Stimulated activated CD8-positive, alpha-beta memory T cell treated with anti-CD3 and anti-CD28 coated beads, Interleukin-7, amount 100 ng/mL, for 1 hour (primary cell): ENCODE measurements at places on chromosomes 4 and X.

DNA sequence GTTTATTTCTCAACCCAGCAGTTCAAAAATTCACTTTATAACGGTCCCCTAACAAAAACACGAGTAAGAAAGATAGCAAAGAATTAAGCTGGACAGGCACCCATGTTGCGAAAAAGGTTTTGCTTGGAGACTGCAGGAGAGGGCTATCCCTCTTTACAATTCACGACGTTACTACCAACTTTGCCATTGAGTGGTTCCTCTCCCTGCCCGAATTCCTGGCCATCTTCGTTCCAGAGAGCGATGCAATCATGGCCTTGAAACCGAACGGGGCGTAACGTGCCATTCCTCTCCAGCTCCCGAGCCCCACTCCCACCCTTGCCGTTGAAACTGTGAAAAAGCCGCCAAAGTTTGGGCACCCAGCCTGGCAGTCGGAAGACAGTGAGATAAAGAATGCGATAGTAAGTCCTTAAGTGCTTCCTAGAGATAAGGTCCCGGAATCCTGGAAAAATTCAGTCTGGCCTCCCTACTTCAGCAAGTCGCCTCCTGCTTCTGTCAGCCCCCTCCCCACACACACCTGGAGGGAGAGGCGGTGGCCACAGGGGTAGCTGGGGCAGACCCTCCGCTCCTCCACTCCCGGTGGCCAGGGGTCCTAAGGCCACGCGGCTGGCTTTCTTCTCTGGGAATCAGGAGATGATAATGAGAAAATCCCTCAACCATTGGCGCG lies 65.2 kb downstream of the FBXO8 start:
- no peak for DNase-seq

GRCh38 chrX:79117078-79117477 lies 27.4 kb upstream of the GPR174 start:
- no peak for DNase-seq

- DNase-seq, result no peak
Observed at GRCh38 chrX:74422576-74423288, 1.4 kb downstream of the SLC16A2 start.

GRCh38 chr4:144599621-144600020 lies 46.3 kb upstream of the HHIP start:
- no peak for DNase-seq

GRCh38 chr4:158704274-158704673 lies 18.9 kb downstream of the PPID start:
- DNase-seq, result no peak

DNA sequence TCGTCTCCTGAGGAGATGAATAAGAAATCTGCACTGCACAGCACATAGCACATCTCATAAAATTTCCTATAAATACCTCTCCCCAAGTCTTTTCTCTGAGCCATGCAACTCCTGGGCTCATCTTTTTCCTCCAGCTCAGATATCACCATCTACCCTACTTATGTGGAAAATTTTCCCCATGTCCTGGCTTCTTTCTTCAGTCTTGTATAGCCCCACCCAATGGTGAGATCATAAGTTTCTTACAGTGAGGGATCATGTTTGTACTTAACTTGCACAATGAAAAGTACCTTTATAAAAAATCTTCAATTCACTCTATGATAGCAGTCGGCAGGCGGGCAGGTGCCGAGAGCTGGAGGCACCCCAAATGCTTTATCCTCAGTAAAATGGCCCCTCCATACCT lies 198.6 kb upstream of the S100G start:
- DNase-seq, result no peak

DNA sequence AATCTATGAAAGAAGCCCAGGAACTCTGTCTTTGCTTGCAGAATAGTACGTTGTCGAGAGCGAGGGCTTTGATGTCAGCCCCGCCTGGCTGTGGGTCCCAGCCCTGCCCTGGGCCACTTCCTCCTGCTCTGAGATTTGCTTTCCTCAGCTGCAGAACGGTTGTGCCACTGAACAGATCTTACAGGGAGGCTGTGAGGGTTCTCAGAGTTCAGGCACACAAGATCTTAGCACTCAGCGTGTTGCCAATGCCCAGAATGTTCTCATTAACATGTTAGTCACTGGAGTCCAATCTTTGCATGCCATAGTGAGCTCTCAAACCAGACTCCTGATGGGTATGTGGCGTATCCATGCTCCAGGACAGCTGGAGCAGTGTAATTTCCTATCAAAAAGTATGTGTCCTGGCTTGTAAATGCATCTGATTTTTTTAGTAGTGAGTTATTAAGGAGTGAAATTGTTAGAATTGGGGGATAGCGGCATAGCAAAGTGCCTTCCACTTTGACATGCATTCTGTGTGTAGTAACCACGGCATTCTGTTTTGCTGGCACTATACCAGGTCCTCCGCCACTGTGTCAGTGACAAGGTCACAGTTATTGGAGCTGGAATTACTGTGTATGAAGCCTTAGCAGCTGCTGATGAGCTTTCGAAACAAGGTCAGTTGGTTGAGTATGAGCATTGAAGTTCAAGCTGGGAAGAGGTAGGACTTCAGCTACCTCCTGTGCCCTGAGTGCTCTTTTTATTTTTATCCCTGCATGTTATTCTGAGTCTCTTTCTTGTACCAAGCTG lies 31.6 kb downstream of the TKTL1 start:
- DNase-seq, result no peak

DNA sequence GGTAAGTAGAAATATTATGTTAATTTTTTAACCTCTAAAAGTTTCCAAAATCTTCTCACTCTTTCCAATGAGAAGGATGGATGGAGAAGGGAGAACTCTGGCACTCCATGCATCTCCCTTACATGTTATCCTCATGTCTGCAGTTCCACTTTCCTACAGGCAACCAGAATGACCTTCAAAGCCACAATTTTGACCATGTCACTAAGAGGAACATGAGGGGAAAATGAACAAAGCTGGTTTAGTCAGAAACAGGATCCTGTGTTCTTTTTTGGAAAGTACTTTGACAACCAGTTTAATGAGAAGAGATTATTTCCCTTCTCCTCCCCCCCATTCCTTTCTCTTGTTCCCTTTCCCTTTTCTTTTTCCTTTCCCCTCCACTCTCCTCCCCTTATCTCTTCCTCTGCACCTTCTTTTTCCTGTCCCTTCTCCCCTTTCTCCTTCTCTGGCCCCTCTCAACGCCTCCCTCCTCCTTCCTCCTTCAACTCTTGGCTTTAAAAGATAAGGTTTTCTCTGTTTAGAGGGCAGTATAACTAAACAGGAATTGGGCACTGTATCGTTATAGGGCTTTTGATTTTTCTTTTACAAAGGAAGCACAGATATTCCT lies 42.5 kb downstream of the DTHD1 start:
- DNase-seq, result no peak

GRCh38 chrX:46228389-46228788 lies 316.8 kb downstream of the ZNF674 start:
- no peak for DNase-seq

DNA sequence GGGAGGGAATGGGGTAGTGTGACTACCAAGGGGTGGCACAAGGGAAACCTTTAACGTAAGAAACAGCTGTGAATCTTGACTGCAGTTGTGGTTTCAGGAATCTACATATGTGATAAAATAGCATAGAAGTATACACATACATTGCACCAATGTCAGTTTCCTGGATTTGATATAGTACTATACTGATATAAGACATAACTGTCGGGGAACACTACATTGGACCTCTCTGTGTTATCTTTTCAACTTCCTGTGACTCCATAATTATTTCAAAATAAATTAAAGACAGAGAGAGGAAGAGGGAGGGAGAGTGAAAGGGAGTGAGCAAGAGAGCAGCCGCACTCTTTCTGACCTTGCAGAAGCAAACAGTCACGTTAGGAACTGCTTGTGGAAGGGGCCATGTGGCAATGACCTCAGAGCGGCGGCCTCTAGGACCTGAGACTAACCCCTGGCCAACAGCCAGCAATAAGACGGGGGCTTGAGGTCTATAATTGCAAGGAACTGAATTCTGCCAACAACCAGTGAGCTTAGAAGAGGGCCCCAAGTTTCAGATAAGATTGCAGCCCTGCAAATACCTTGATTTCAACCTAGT lies 47.4 kb downstream of the NALF2 start:
- no peak for DNase-seq

DNA sequence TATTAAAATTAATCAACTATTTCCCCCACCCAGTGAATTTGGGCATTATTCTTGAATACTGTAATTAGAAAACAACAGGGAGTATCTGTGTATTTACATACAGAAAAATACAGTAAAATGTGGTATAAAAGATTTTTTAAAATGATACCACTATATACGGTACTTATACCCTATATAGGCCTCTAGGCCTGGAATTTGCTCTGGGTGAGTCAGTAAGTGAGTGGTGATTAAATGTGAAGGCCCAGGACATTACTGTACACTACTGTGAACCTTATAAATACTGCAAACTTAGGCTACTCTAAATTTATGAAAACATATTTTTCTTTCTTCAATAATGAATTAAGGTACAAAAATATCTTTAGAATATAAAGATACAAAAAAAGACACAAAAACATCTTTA lies 6.3 kb upstream of the CSN3 start:
- DNase-seq, result no peak

DNA sequence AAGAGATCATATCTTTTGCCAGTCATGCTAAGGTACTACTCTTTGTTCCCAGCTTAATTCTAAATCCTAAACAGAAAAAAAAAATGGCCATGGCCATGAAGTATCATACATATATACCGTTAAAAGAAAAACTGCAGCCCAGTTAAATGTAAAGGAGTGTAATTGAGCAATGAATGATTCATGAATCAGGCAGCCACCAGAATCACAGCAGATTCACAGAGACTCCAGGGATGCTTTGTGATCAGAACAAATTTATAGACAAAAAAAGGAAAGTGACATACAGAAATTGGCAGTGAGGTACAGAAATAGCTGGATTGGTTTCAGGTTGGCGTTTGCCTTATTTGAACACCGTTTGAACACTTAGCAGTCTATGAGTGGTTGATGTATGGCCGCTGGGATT lies 42.1 kb upstream of the PDGFC start:
- DNase-seq, result no peak

- no peak for DNase-seq
Observed at GRCh38 chr4:177558995-177559394, 116.8 kb upstream of the AGA start.

- no peak for DNase-seq
Observed at GRCh38 chrX:131843987-131844386, 179.1 kb upstream of the STK26 start.

DNA sequence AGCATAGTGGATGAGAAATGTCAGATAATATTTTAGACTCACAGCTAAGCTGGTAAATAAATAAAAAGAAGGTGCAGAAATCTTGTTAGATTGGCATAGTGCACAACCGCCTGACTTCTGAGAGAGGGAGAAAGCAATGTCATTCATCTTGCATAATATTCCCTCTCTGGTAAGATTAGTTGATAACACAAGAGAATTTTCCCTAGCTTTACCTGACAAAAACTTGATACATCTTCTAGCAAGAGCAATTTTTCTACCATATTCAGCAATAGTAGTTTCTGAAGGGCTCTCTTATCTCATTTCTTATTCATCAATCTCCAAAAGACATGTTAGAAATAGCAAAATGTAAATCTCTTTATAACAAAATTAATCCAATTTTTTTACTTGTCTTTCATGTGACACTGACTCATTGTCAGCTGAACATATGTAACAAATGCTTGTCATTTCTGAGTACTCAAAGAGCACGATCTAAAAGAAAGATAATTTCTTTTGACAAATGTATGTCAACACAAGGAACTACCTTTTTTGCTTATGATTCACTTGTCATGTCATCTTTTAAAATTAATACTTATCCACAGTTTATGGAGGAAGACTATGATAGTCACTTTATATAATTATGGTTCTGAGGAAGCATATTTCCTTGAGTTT lies 240.0 kb downstream of the ARAP2 start:
- DNase-seq, result no peak

DNA sequence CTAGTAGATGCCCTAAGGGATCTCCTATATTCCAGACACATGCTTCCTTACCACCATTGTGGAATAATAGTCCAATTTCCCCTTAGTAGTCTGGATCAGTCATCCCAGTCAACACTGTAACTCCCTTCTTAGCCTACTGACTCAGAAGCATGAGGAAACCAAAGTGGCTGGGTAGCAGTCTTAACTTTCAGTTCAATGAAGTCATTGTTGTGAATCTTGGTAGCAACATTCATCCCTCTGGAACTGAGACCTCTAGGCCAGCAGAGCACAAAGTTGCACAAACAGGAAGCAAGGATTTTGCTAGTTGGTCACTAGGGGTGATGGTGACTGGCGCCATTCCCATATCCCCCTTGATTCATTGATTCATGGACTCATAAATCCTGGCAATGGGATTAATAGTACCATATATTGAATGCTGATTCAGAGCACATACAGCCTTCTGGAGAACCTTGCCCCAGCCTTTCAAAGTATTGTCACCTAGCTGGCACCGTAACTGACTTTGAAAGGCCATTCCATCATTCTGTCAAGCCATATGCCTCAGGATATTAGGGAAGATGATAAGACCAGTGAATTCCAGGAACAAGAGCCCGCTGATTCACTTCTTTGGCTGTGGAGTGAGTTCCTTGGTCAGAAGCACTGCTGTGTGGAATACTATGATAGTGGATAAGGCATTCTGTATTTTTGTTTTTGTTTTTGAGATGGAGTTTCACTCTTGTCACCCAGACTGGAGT lies 19.7 kb upstream of the GPAT3 start:
- DNase-seq, result no peak

DNA sequence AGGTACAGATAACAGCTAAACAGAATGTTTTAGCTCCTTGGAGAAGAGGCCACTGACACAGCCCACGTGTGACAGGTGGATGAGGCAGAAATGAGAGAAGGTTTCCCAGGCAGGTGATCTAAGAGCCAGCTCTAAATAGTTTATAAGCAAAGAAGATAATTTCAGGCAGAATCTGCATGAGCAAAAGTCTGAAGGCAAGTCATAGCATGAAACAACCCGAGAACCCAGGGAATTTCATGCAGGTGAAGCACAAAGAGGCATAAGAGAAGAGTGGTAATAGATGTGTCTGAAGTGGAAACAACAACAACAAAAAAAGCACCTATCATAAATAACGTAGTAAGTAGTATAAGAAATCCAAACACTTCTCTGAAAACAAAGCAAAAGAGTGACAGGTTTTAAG lies 275.8 kb upstream of the CPEB2 start:
- no peak for DNase-seq

DNA sequence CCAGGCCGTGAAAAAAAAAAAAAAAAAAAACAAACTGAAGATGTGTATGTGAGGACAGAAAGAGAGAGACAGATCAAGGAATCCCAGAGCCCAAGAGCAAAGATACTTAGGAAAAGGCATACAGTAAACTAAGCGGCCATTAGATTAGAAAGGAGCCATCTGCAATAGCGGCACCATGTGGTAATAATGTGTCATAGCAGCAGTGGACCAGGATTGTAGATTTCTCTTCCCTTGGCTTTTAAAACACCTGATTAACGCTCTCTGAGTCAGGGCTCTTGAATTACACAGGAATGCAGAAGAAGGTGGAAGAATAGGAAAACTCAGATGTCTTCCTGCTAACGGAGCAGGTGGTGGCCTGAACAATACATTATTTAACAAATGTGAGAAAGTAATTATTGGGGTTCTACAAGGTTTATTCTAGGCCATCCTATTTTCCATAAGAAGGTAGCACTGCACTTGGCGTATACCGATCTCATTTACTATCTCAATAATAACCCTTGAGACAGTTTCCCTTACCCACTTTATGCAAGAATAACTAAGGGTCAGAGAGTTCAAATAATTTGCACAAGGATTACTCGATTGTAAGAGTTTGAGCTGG lies 182.7 kb downstream of the KCNIP4 start:
- DNase-seq, result no peak
